Kidney epithelial cell (primary cell): ENCODE measurements at places on chromosomes 7 and 10. TPM values are rescaled to one million over a fixed set of nuclear protein-coding genes. Genes with fewer than 3 reads are reported as not detected.

The FAM25G gene
- total RNA-seq: 3.2 and 15.7 TPM in 2 replicates

The NUTM2E gene
- total RNA-seq: 1.3 TPM in 1 of 2 replicates, not detected in the other

The PNLIPRP2 gene
- total RNA-seq: not detected in 2 replicates

The RET gene
- total RNA-seq: 0.27 and 3.7 TPM in 2 replicates

The ALOX5 gene
- total RNA-seq: 18.7 and 23.0 TPM in 2 replicates

The DDX50 gene
- 34.3 and 34.7 TPM in 2 replicates for total RNA-seq

The TUBAL3 gene
- 0.34 and 0.46 TPM in 2 replicates for total RNA-seq

The RHOBTB1 gene
- 21.3 and 22.2 TPM in 2 replicates for total RNA-seq

The ASB4 gene
- not detected in 2 replicates for total RNA-seq

DNA sequence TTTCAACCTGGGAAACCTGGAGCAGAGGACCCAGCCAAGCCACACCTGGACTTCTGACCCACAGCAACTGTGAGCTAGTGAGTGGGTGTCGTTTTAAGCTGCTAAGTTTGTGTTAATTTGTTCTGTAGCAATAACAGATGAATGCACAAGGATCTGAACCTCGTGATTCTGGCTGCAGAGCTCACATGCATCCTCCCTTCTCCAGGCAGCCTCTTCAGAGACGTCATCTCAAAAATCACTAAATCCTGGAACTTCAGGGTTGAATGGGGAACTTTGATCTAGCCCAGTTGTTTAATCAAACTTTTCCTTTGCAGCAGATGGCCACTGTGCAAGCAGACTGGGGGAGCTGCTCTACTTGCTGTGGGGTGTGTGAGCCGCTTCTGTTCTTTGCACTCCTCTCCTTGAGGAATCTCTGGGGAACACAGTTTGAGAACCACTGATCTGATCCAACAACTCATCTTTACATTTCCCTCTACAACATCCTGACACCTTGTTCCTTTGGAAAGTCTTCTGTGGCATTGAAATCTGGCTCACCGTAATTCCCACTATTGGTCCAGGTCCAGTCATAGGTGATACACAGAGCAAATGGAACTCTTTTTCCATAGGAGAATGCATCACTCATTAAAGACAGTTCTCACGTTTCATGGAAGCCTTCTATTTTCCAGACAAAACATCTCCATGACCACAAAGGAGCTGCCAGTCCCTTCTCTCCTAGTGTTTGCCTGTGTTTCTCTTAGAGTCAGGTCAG, 90.3 kb downstream of the CHN2 start:
- DNase-seq: no peak

DNA sequence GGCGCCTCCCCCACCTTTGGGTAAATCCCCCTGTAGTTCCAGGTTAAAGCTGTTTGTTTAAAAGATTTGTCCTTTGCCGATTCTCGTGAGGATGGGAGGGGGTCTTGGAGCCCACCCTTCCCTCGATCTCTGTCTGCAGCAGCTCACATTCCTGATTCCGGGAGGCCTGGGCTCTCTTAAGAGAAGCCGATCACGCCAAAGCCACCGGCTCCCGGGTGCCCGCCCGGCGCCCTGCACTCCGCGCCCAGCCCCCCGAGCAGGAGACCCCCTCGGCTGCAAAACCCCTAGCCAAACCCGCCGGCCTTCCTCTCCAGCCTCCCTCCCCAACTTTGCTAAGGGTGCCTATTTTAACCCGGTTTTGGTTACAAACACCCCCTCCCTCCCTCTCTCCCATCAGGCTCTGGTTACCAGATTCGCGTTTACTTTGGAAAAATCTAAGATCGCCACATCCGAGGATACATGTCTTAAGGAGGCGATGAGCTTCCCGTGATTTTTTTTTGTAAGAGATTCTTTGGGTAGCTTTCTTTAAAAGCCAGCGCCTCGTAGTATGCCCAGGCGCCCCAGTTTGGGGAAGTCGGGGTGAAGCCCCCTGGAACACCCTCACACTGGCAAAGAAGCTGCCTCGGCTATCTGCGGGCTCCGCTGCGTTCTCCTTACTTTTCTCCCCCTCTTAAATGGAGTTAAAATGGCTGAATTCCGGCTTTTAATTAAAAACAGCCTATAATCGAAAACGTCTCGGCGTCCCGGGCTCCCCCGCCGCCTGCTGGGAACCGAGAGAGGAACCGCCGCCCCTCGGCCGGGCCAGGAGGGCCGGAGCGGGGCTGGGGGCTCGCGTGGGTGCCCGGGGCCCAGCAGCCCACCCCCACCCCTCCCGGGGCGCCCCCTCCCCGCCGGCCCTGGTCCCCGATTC, 983 bp downstream of the TNRC18 start:
- DNase-seq: no peak

- no peak for DNase-seq
These were observed 75.3 kb upstream of the AASS start for GRCh38 chr7:122219253-122219865.

- no peak for DNase-seq
These were observed 32.8 kb downstream of the MRPS33 start for GRCh38 chr7:140981951-140982350.

- DNase-seq: no peak
These were observed 112.1 kb downstream of the NSUN6 start for GRCh38 chr10:18539335-18539734.

- DNase-seq: no peak
These were observed 31.5 kb upstream of the ARID5B start for GRCh38 chr10:61869774-61870525.

DNA sequence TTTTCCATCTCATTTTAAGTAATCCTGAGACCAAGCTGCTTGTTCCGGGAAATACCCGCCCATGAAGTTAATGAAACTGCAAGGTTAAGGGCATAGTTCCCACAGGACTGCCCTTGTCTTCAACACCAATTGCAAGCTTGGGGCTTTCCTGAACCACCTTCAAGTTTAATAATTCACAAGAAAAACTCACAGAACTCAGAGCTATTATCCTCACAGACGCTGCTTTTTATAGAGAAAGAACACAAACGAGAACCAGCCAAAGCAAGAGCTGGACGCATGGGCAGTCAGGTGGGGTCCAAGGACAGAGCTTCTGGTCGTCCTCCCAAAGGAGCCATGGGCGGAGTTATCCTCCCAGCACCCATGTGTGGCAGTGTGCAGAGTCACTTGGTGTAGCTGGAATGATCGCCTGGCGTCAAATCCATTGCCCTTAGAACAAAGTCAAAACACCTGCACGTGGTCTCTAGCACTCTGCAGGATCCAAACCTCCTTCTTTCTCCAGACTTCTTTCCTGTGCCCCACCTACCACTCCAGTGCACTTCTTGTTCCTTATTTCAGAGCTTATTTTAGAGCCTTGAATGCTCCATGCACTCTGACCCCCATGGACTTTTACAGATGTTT, 56.7 kb downstream of the SNX10 start:
- peak; percentile 78 for DNase-seq

- no peak for DNase-seq
These were observed 311.7 kb upstream of the HPS1 start for GRCh38 chr10:98758463-98758862.

DNA sequence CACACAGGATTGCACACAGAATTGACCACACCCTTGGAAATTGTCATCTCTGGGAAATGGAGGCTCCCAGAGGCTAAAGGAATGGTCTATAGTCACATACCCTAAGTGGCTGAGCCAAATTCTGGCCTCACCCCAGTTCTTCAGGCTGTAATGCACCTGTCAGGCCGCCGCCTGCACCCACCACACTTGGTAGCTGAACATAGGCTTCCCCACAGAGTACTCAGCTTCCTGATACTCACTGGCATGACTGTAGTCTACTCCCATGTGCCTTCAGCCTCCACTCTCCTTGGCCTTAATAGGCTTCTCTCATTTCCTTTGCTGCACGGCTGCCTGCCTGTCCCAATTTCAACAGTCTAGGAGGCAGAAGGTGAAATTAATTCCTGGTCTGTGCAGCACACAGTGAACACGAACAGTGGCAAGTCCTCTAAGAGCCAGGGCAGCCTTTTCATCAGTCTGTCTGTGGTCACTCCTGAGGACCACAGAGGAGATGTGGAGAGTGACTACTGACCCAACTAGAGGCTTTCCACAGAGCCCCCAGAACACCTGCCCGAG, 42.5 kb downstream of the NUDCD3 start:
- no peak for DNase-seq

- no peak for DNase-seq
These were observed 335.2 kb downstream of the SDK1 start for GRCh38 chr7:3636131-3636860.

DNA sequence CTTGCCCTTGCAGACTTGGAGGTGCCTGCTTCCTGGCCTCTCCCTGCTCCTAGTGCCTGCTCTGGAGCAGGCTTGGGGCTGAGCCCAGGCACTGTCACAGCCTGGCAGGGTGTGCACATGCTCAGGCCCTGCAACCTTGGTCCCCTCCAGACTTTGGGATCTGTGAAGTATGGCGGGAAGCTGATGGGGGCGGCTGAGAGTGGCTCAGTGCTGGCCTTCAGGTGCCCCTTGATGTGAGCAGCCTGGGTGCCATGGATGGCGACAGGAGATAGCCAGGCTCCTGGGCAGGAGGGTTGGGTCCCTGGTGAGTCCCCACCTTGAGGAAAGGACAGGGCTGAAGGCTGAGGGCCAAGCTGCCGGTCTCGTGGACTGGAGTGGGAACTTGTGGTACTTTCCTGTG, 700.4 kb upstream of the KCND2 start:
- DNase-seq: no peak

GRCh38 chr7:43679210-43680068, 49.9 kb downstream of the COA1 start:
- DNase-seq: no peak

- DNase-seq: no peak
These were observed 49.2 kb upstream of the NKX6-2 start for GRCh38 chr10:132834891-132835847.

GRCh38 chr7:17746020-17746530, 194.2 kb downstream of the SNX13 start:
- no peak for DNase-seq

- DNase-seq: no peak
These were observed 73.9 kb downstream of the PCGF5 start for GRCh38 chr10:91294134-91294906.

DNA sequence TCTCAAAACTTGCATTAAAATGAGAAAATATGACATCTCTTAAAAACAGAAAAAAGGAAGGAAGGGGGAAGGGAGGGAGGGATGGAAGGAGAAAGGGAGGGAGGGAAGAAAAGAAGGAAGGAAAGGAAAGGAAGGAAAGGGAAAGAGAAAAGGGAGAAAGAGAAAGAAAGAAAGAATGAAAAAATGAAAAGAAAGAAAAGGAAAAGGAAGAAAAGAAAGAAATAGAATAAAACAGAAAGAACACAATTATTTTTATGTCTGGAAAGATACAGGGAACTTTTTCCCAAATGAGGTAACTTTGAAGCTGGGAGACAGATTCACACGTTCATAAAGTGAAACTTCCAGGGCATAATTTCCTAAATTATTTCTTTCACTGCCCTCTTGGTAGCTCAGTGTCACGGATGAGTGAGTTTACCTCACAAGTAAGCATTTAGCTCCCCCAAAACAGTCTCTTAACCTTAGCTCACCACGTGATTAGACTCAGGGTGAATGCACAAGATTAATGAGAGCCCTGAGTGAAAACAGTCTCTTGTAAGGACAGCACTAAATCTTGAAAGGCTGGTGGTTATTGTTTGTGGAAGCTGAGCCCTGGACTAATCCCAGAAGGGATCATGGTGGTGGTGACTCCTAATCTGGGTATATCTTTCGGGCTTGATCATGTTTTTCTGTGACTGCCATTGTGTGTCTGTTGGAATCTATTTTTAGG, 74.1 kb upstream of the HDAC9 start:
- no peak for DNase-seq

- DNase-seq: no peak
These were observed 134.1 kb downstream of the SPAG6 start for GRCh38 chr10:22479419-22479818.

- no peak for DNase-seq
These were observed 54.9 kb downstream of the SEM1 start for GRCh38 chr7:96654630-96655188.

- DNase-seq: no peak
These were observed 10.4 kb upstream of the ASCC1 start for GRCh38 chr10:72226418-72227027.

DNA sequence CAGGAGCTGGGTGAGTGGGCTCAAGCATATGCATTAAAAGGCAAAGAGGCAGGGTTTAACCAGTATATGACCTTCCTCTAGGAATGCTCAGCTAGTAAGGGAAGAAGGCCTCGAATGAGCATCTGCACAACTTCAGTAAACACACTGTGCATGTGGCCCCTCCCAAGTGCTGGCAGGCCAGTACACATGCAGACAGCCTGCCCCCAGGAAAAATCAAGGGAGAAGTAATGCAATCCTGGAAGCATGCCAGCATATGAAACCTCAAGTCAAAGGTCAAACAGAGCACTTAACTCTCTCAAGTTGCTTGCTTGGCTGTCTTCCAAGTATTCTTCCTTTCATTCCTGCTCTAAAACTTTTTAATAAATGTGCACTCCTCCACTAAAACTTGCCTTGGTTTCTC, 208.4 kb downstream of the ACTR3B start:
- no peak for DNase-seq

DNA sequence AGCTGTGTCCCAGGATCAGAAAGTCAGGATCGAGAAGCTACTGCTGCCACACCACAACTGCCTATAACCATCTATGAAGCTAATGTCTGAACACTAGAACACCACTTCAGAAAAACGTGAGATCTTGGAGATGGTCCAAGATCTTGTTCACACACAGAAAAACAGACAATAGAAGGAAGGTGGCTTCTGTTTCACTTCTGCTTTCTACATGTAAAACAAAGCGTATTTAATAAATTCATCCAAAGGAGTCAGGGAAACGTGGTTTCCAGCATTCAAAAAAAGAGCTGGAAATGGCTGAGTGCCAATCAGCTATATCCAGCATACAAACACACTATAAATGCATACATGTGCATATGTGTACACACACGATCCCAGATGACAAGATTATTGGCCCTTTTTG, 70.2 kb upstream of the CCDC71L start:
- no peak for DNase-seq

DNA sequence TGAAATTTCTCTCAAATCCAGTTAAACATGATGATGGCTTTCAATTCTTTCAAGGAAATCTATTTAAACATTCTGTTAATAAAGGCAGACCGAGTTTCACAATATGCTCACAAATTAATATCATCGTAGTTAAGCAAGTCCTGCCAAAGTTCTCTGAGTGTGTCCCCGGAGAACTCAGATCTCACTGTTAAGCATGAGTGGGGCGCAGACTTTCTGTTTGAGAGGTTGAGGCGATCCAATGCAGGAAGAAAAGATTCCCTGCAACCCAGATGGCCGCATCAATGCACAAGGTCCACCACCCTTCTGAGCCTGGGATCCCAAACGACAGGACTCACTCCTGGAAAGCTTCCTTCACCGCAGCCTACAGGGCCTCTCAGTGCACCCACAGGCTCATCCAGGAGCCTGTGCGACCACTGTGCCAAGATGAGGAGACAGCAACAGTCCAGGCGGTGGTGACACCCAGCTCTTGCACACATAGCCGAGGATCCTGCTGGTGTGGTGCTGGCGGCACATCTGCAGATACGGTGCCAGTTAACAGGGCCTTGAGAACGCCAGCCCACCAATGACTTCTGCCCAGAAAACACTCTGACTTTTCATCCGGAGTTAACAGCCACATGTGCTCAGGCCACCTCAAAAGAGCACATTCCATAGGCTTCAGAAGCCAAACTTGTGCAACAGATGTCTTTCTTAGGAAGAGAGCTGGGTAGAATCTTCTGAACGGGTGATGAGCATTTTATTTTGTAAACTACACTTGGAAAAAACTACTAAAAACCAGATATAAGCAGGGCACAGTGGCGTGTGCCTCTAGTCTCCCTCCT, 102.1 kb downstream of the ZRANB1 start:
- DNase-seq: no peak
